ENCODE measurements at places on chromosomes 11 and 22.
A peak's percentile ranks its signal among the peaks of the same experiment; 100 is the strongest.

DNA sequence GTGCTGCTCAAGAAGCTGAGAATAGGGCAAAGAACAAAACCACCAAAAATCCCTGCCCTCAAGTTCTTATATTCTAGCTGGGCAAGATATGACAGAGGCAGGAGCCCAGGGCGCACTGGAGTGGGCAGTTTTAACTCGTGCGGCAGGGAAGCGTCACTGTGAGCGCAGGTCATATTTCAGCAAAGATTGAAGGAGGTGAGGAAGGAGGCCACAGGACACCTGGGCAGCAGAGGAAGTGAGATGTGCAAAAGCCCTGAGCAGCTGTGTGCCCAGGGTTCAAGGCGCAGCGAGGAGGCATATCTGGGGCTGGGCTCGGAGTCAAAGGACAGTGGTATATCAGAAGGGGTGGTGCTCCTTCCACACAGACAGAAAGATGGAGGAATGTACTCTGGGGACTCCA lies 13.5 kb downstream of the KCNC1 start:
- DNase-seq, result no peak

- DNase-seq, result peak; percentile 86
Observed at GRCh38 chr11:35165423-35166368, 26.7 kb downstream of the CD44 start.

GRCh38 chr11:34565417-34566207 lies 52.0 kb upstream of the ELF5 start:
- no peak for DNase-seq

DNA sequence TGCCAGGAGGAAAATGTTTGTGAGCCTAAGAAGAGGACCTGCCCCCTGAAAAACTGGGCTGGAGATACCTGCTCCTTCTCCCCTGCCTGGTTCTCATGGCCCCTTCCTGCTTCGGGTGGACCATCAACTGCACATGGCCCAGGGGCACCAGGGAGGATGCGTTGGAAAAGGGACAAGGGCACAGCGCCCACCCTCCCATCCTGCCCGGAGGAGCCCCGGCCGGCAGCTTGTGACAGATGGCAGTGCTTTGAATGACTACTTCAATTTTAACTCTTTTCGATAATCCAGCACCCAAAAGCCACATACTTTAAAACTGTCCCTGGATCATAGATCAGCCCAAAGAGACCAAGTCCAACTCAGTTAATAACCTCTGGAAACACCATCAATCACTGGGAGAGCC lies 135.8 kb upstream of the NECTIN1 start:
- no peak for DNase-seq

GRCh38 chr22:17537155-17537554 lies 26.1 kb upstream of the SLC25A18 start:
- DNase-seq, result no peak

GRCh38 chr11:57885298-57886050 lies 123.9 kb downstream of the CTNND1 start:
- DNase-seq, result no peak

- no peak for DNase-seq
Observed at GRCh38 chr22:49352361-49353169, 475.1 kb downstream of the BRD1 start.

DNA sequence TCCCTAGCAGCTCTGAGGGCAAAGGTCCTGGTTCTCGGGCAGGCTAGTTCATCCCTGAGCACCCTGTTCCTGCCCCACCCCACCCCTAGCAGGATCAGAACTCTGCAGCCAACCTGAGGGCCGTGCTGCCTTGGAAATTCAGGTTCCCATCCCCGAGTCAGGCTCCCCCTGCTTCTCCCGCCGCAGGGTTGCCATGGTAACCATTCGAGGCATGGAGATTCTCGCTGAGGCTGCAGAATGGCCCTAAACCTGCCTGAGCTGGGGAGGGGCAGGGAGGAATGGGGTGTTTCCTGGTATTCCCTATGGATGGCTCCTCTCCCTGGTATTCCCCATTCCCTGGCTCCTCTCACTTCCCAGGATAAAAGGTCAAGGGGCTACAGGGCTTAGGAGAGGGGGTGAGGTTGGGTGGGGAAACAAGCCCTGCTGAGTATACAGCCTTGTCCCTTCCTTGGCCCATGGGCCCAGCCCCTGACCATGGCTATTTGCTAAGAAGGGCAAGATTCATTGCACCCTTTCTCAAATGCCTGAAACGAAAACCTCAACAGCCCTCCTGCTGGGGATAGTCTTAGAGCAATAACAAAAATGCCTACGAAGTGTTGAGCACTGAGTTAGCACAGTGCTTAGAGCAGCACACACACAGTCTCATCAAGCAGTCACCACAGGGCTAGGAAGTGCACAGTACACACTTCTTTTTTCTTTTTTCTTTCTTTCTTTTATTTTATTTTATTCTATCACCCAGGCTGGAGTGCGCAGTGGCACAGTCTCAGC lies 58.7 kb downstream of the CHST1 start:
- no peak for DNase-seq
